ENCODE measurements at places on chromosomes 3 and 15. TPM values are rescaled to one million over a fixed set of nuclear protein-coding genes. Genes with fewer than 3 reads are reported as not detected.

The SPRED1 gene
- 45.8 TPM for total RNA-seq

The UROC1 gene
- total RNA-seq: not detected

The MITF gene
- total RNA-seq: 572 TPM

The HACL1 gene
- total RNA-seq: 163 TPM

The HYAL1 gene
- 1.1 TPM for total RNA-seq

The FSTL1 gene
- 283 TPM for total RNA-seq

The OR5H2 gene
- not detected for total RNA-seq

The ADAM10 gene
- 86.3 TPM for total RNA-seq

The TUSC2 gene
- total RNA-seq: 24.1 TPM

The TLR9 gene
- total RNA-seq: not detected

The KLHL6 gene
- 2.3 TPM for total RNA-seq

The AGBL1 gene
- 1.1 TPM for total RNA-seq

The ASB14 gene
- not detected for total RNA-seq

The SLC38A3 gene
- not detected for total RNA-seq

The MEX3B gene
- 1.3 TPM for total RNA-seq

The PIF1 gene
- 11.0 TPM for total RNA-seq

All from melanocyte of skin (primary cell).